ENCODE measurements at places on chromosomes 13 and 19.

- no peak for DNase-seq
These were observed 2.1 kb downstream of the SIAH3 start for GRCh38 chr13:45849408-45849807.

GRCh38 chr13:25319771-25320170 is 18.3 kb downstream of the NUP58 start:
- no peak for DNase-seq

DNA sequence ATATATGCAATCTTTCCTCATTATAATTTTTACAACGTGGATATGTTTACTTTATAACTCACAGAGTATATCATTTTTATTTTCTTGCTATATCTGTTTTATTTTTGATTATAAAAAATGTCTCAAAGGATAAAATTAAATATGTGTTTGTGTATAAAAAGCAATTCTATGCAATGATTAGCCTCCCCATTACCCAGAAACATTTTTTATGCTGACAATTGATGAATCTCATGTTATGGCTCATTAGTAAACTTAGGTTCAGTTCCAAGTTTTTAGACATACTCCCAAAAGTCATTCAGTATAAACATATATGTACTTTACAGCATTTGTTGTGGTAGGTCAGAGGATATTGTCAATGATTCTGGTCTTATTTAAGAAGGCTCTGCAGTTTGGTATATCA is 540.1 kb upstream of the SPRY2 start:
- no peak for DNase-seq

DNA sequence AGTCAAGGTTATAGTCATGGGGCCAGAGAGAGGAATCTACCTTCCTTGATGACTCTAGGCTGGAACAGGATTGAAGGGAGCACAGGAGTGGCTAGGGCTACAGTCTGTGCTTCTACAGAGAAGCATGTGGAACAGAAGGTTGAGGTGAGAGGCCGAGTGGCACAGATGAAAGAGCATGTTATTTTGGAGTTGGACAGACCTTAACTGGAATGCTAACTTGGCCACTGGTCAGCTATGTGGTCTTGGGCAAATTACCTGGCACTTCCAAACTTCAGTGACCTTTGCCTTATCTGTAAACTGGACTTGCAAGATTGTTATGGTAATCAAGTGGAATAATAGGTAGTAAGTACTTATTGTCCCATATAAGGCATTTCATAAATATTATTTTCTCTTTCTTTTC is 252.7 kb downstream of the KCNRG start:
- no peak for DNase-seq

DNA sequence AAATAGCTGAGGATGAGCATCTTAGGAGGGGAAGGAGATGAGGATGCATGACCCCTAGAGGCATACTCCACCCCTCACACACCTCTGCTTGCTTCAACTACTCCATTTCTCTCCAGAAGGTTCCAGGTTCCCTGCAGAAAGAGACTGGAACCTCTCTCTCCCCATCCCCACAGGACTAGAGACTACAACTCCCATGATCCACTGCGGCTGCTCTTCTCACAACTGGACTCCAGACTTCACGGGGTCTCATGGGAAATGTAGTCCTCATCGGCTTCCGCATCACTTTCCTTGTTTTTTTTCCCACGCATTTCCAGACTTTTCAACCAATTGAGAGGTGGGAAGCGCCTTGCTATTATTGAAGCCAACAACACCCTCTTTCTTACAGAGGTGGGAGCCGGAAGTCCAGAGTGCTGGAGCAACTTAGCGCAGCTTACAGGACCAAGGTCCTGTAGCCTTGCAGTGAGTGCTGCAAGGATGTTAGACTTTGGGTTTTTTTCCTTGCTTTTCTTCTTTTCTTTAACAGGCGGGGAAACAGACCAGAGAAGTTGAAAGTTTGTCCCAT is 13.9 kb upstream of the CACNG6 start:
- no peak for DNase-seq

- DNase-seq, result no peak
These were observed 581.3 kb downstream of the DACH1 start for GRCh38 chr13:71285700-71286099.

- DNase-seq, result no peak
These were observed 221.9 kb downstream of the TSHZ3 start for GRCh38 chr19:31127134-31127967.

- no peak for DNase-seq
These were observed 431.4 kb downstream of the FGF9 start for GRCh38 chr13:22102271-22102670.

DNA sequence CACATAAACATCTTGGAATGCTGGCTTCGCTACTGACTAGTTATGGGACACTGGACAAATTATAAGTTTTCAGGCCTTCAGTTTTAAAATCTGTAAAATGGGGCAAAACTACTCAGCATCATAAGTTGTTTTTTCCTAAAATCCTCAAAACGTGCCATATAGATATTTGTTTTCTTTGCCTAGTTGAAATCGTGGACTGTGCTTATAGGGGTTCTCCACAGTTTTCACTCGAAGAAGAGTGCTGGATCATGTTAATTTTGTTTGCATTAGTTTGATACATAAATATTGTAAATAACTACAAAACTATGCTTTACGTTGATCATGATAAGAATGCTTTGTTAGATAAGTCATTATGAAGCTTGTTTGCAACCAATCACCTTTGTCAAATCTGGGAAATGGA is 313.4 kb downstream of the OXGR1 start:
- no peak for DNase-seq

GRCh38 chr19:44072543-44073401 is 813 bp downstream of the ZNF284 start:
- no peak for DNase-seq

GRCh38 chr13:52399708-52400107 is 6.3 kb downstream of the THSD1 start:
- DNase-seq, result no peak

DNA sequence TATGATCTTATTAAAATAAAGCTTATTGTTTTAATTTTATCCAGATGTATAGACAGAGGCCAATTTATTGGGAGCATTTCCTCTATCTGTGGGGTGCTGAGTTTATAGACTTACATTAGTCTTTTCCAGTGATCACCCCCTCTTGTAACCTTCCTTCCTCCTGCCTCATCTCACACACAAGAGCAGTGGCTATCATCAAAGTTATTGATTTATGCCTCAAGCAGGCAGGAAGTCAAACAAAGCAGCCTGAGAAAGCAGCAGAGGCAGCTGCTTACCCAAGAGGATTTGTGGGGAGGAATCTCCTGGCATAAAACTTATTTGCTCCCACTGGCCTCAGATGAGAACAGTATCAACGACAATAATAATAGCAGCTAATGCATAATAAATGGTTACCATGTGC is 26.3 kb upstream of the DCLK1 start:
- DNase-seq, result no peak

GRCh38 chr19:3464587-3465235 is 15.6 kb downstream of the SMIM24 start:
- DNase-seq, result no peak

GRCh38 chr19:57279418-57280164 is 694 bp upstream of the ZNF460 start:
- peak; percentile 97 for DNase-seq

- no peak for DNase-seq
These were observed at the start of gene LPAR6 for GRCh38 chr13:48412881-48413351. Gene LPAR6 (minus strand): TSS chr13:48413113. CDS start chr13:48412423, 690 bp downstream.

- no peak for DNase-seq
These were observed 22.0 kb downstream of the SBNO2 start for GRCh38 chr19:1151917-1152587.

DNA sequence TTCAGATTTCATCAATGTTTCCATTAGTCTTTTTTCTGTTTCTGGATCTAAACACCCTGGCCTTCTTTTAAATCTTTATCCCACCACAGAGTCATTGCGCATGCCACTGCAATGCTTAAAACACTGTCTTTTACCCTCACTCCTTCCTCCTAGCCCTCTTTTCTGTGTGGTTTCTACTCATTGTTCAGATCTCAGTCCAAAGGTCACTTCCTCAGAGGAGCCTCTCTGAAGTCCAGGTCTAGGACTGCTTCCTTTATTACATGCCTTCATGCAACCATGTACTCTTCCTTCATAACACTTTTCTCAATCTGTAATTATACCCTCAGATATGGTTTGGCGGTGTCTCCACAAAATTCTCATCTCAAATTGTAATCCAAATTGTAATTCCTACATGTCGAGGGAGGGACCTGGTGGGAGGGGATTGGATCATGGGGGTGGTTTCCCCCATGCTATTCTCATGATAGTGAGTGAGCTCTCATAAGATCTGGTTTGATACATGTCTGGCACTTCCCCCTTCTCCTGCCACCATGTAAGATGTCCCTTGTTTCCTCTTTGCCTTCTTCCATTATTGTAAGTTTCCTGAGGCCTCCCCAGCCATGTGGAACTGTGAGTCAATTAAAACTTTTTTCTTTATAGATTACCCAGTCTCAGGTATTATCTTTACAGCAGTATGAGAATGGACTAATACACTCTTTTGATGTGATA is 808.9 kb downstream of the DIAPH3 start:
- DNase-seq, result no peak

GRCh38 chr19:29966588-29967249 is 24.7 kb downstream of the URI1 start:
- DNase-seq, result no peak

DNA sequence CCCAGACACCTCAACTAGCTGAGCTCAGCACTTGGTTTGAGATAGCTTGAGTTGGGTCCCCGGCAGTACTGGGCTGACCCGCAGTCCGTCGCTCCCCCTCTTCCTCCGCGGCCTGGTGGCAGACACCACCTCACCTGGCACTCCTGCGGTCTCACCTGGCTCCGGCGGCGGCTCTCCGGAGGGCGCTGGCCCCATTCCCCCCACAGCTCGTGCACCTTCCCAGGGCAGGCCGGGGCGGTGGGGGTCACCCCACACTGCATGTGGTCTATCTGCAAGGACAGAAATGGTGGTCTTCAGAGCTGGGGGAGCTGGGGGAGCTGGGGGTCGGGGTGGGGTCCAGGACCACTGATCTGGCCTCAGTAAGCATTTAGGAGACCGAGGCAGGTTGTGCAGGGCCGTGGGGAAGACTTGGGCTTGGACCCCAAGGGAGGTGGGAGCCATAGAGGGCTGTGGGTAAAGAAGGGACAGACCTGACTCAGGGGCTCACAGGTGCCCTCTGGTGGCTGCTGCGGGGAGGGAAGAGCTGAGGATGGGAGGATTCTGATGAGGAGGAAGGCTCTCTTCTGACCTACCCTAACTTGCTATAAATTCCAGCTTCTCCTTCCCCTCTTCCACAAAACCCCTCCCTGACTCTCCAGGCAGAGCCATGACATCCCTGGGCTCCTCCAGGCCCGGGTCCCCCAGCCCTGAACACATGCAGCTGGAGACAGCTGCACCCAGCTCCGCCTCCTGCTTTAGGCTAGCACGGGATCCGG is 6.7 kb upstream of the PLIN4 start:
- DNase-seq, result no peak

DNA sequence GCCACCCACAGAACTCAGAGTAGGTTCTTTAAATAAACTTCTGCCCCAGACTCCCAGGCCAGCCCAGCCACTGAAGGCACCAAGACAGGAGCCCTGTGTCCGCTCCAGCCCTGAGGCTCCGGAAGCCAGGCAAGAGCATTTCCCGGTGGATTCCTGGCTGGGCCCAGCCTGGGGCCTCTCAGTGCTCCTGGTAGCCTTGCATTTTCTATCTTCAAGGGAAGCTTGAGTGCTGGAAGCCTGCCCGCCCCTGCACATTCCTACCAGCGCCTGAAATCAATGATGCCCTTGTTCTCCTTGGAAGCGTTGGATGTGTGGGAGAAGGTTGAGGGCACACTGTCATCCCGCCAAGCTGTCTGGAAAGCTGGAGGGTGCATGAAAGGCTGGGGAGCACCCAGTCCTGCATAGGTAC is 70.3 kb downstream of the ALOX5AP start:
- DNase-seq, result no peak

DNA sequence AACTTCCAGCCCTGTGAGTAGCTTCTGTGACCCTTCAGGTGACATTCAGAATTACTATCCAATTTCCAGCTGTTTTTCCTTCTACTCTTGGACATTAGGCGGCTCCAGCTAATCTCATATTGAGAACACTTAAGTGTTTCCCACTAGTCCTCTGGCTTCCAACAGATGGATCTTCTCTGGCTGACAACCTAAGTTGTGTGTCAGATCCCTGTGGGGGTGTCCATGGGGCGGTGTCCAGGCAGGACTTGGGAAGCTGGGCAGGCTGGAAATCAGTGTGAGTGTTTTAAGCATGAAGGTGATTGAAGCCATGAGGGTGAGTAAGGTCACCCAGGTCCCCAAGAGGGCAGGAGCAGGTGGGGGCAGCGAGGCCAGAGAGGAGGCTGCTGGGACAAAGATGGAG is 10.1 kb downstream of the CNOT3 start:
- no peak for DNase-seq

DNA sequence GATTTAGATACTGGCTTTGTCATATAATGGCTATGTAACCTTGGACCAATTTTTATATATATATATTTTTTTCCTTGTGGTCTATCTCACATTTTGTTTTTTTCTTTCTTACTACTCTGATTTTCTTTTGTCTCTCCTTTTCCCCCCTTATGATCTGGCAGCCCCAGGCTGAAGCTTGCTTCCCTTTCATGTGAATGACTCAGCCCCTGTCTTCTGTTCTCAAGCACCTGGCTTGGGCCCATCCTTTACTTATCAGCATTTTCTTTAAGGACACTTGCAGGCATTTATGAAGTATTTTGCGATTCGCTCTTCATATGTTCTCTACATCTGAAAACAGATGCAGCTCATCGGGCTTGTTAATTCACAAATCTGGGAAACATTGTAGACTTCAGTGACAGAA is 163.6 kb downstream of the SPRY2 start:
- no peak for DNase-seq

DNA sequence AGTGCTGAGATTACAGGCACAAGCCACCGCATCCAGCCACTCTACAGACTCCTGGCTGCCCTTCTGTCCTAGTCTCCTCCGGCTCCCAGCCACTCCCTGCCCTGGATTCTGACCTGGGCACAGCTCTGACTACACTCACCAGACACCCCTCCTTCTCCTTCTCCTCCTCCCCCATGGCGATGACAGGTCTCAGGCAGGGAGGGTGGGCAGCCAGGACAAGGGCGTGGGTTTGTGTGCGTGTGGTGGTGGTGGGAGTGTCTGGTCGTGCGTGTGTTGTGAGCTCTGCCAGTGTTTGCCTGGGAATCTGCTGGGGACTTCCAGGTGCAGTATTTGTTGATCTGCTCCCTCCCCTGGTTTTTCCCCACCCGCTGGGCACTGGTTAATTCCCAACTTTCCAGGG is 3.0 kb upstream of the NCCRP1 start:
- no peak for DNase-seq

DNA sequence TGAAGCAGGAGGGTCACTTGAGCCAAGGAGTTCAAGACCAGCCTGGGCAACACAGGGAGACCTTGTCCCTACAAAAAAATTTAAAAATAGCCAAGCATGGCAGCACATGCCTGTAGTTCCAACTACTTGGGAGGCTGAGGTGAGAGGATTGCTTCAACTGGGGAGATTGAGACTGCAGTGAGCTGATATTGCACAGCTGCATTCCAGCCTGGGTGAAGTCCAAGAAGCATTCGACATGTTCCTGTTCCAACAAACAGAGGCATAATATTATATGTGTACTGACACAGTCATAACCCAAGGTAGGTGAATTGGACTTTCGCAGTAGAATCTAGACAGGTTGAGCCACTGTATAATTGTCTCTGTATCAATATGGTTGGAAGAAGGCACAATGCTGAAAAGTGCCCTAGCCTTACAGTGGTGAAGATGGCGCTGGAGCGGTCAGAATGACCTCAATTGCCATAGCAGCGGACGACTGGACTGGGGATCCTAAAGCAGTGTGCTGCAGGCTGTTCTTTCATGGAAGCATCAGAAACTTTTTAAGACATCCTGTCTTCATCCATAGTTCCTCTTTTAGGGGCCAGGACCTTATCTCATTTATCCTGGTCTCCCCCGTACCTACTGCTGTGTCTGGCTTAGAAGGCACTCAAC is 112.0 kb upstream of the CLDN10 start:
- no peak for DNase-seq

GRCh38 chr19:30856786-30857185 is 484.6 kb downstream of the ZNF536 start:
- DNase-seq, result peak; percentile 46

Data from coronary artery (tissue), 2 donors.